CD4-positive, alpha-beta T cell treated with Interleukin-1 beta for 1 hour (primary cell): ENCODE measurements at places on chromosomes 4 and X.

GRCh38 chr4:36011381-36011780 is 232.9 kb downstream of the ARAP2 start:
- DNase-seq = no peak

GRCh38 chr4:169399976-169400767 is 129.4 kb upstream of the SH3RF1 start:
- no peak for DNase-seq

- no peak for DNase-seq
Observed at GRCh38 chr4:153204247-153204671, at the start of gene TRIM2. TRIM2 (plus strand) TSS chr4:153204443; CDS start chr4:153204531, 88 bp downstream.

- DNase-seq = no peak
Observed at GRCh38 chr4:144316869-144317268, 176.4 kb upstream of the GYPA start.

GRCh38 chrX:38357747-38358673 is 5.6 kb downstream of the OTC start:
- no peak for DNase-seq

GRCh38 chrX:71989768-71990426 is 79.3 kb downstream of the NHSL2 start:
- no peak for DNase-seq

GRCh38 chr4:19309378-19309777 is 942.3 kb upstream of the SLIT2 start:
- DNase-seq = no peak

GRCh38 chrX:14039344-14039743 is 9.7 kb upstream of the GEMIN8 start:
- DNase-seq = peak; percentile 67

GRCh38 chr4:186920992-186921391 is 197.3 kb upstream of the FAT1 start:
- no peak for DNase-seq

DNA sequence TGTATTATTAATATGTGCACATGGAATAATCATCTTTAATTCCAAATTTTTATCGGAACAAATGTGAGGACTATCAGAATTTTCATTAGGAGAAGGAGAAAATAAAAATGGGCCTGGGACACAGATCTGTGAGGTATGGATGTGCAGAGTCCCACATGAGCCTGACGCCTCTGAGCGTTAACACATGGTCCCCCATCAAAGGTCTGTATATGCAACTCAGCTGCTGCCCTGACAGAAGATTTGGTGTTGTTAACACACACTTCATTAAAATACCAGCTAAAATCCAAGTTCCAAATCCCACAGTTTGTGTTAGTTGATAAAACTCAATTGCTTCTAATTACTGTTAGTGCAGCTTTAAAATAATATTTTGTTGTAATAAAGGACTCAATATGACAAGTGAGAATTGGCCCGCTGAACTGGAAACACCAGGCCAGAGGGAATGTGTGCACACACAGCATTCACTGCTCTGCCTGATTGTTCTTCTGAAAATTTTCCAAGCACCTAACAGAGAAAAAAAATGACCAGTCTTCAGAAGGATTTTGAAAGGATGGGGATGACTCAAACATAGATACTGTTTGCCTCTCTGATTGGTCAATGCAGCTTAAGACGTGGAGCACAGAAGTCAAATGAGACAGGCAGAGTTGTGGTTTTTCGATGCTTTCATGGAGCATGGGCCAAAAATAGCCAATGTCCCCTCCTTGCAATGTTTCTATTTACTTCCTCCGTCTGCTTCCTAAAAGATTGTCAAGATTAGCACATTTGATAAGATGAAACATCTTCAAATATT is 266.6 kb downstream of the NKX6-1 start:
- no peak for DNase-seq

GRCh38 chrX:104137496-104137895 is 19.3 kb downstream of the SLC25A53 start:
- no peak for DNase-seq

GRCh38 chrX:48107717-48108116 is 22.7 kb upstream of the SPACA5B start:
- DNase-seq = no peak

DNA sequence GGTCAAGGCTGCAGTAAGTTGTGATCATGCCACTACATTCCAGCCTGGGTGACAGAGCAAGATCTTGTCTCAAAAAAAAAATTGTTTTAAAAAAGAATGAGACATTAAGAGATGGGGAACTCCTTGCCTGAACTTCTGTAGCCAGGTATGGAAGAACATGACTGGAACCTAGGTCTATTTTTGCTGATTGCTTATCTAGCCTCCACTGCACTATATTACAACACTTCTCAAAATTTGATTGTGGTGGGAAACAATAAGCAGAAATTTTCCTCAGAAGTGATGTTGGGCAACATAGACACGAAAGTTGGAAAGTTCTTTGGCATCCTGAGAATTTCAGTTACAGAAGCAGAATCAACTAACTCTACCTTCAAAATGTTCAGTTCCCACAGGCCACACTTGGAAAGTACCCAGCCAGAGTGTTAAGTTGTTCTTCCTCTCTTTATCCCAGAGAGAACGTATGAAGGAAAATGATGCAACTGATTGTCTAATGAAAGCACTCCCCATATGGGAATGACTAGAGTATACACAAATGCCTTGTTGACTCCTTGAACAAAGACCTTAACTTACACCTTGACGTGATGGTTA is 50.0 kb downstream of the LUZP4 start:
- DNase-seq = no peak

DNA sequence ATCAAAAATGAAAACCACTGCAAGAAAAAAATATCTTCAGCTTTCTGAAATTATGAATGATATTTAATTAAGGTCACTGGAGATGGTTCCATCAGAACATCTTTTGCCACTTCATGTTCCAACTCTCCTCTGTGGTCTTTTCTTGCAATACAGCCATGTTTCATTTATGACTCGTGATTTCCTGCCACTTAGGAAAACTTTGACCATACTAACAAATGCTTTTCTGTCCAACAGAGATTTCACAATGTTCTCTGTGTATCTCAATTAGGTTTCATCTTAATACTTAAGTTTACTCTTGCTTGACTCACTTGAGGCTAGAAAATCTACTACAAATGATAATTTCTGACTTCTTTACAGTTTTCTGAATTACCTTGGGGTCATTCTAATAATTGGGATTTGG is 330.9 kb downstream of the CXXC4 start:
- DNase-seq = no peak

GRCh38 chrX:152537373-152537772 is 86.3 kb upstream of the GABRA3 start:
- no peak for DNase-seq

DNA sequence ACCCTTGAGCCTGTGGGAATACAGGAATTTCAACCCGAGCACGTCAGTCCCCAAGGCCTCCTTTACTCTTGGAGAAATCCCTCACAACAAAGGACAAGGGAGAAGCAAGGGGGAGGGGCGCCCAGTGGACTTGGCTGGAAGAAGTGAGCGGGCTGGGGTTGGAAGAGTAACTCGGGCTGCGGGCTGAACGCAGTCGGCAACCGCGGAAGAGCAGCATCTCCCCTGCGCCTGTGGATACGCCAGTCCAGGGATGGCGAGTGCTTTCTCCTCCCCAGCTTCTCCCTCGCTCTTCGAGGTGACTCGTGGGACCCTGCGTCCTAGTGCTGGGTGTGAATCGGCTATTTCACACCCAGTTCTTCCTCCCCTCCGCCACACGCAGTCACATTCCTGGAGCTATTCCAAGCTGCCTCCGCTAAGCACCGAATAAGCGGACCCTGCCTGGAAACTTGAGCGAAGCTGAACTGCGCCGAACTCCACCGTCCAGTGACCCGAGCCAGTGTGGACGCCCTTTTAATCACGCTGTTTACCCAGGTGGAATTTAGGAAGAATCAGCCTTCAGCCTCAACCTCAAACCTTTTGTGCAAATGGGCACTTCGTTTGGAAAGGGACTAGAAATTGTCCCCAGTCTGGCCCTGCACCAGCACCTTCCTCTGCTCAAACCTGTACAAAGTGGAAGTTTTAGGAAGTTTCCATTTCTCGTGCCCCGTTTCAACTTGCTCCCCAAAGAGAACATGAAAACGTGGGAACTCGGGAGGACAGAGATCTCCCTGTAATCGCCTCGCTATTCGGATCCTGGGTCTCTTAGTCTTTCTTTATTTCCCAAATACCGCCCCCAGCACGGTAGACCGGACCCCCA is 64.3 kb upstream of the WDR17 start:
- DNase-seq = no peak

- DNase-seq = no peak
Observed at GRCh38 chr4:105715692-105716278, 7.2 kb downstream of the GSTCD start.

DNA sequence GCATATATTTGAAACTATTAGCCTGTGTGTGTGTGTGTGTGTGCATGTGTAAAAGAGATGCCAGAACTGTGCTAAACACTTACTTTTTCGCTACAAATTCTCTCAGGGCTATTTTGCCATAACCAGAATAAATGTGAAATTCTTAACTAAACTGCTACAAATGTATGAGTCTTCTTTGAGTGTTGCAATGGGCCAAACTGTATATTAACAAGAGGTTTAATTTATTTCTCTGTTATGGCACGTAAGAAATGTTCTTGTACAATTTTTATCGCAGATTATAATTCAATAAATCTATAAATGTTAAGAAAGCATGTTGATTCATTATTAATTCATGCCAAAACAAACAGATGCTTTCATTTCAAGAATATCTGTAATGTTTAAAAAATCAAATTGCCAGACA is 454.5 kb upstream of the PCDH7 start:
- DNase-seq = no peak

DNA sequence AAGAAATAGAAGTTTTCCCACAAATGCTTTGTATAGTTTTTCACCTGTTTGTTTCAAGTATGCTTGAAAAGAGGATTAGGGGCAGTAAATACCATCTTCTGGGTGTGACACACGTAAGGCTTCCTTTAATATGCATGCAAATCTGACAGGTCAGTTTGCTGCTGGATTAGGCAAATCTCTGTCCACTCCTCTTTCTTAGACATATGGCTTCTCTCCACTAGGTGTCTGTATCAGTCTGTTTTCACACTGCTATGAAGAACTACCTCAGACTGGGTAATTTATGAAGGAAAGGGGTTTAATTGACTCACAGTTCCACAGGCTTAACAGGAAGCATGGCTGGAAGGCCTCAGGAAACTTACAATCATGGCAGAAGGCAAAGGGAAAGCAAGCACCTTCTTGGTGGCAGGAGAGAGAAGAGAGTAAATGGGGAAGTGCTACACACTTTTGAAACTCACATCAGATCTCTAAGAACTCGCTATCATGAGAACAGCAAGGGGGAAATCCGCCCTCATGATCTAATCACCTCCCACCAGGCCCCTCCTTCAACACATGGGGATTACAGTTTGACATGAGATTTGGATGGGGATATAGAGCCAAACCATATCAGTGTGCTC is 66.9 kb downstream of the TAB3 start:
- DNase-seq = no peak

- no peak for DNase-seq
Observed at GRCh38 chr4:125283707-125284279, 31.0 kb upstream of the FAT4 start.

GRCh38 chrX:11764602-11765067 is 6.6 kb downstream of the MSL3 start:
- DNase-seq = no peak

GRCh38 chr4:9691238-9692065 is 90.0 kb upstream of the DRD5 start:
- peak; percentile 96 for DNase-seq

DNA sequence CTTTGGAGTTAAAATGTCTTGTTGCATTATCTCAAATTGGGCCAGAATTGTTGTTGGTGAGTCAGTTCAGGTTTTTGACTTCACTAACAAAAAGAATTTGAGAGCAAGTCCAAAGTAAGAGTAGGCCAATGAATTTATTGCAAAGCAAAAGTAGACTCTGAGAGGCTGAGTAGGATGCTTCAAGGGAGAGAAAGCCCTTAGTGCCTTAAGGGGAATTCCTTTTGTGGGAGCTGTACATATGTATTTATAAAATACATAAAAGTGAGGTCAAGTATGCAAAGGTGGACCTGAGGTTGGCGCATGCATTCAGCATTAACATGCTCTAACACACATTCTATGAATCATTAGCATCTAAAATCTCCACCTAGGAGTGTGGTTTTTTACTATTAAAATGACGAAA is 565.4 kb downstream of the GRXCR1 start:
- DNase-seq = no peak

DNA sequence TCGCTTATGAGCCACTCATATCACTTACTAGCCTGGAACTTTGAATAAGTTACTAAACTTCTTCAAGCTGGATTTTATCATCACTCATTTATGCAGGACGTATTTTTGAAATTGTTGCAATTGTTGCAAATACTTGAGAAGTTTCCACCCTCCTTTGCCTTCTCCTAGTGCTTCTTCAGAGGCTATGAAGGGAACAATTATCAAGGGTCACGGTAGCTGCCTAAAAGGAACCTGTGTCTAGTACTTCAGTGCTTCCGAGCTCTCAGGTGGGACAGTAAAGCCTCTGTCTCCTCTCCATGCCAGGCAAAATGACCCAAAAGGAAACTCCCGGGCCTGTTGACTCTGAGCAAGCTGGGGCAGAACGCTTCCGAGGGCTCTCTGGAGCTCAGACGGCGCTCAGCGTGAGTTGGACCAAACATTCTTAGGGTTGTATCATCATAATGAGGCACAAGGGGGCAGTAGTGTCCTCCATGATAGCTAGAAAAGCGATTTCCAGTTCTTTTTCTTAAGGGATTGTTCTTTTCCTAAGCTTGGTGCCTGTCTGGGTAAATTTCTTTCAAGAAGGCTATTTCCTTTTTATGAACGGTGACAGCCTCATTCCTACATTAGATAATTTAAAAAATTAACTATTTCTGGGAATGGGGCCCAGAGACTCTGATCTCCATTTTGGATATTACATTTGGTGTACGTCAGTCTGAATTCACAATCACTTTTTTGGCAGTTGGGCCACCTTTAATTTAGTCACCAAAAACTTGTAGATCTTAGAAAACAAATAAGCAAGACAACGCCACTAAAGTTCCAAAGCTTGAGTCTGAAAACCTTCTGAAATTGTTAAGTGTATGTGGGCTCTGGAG is 73.1 kb downstream of the PACRGL start:
- no peak for DNase-seq

DNA sequence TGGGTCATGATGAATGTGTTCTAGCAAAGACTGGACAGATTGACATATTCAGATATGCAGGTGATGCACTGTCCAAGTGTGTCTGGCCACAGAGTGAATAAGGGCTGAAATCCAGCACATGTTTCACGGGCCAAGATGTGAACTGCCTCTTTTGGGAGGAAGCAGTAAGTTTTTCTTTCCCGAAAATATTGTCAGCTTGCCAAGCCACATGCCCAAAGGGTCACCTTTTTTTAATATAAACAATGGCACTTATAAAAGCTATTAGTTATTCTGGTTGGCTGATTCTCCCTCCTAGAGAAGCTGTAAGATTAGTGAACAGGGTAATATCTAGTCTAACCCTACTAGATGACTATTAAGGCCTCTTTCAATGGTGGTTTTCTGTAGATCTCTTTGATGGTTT is 1.5 kb upstream of the EDNRA start:
- DNase-seq = no peak

- DNase-seq = no peak
Observed at GRCh38 chrX:42832764-42833549, 55.0 kb upstream of the PPP1R2C start.
